ENCODE measurements at places on chromosomes 5 and 9.

DNA sequence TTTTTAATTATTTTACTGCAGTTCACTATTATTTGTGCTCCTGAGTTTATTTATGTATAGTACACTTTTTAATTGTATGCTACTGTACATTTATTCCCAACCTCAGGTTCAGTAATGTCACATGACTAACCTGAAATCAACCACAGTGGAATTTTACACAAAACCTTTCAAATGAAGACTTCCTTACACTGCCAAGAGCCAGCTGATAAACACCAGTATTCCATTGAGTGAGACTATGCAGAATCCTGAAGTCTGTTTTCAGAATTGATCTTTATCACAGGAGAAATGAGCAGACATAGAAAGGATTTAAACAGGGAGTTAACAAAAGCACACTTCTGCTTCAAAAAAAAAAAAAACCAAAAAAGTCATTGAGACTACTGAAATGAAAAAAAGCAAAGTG, 219.5 kb downstream of the PRR16 start:
- DNase-seq, result no peak

DNA sequence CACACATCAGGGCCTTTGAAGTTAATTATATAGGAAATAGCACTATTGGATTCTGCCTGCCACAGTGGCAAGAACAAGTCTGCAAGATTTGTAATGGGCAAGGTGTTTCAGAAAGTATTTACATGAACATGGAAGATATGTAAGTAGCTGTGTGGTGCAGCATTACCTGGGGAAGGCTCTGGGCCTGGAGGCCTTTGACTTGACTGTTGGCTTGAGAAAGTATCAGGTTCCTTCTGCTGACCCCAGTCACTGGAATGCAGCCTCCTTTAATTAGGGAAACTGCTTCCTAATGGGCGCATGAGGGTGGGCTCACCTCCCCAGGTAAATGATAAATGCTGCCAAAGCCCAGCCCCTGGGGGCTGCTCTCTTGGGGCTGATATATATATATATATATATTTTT, 102.7 kb downstream of the GALNT10 start:
- DNase-seq, result no peak

DNA sequence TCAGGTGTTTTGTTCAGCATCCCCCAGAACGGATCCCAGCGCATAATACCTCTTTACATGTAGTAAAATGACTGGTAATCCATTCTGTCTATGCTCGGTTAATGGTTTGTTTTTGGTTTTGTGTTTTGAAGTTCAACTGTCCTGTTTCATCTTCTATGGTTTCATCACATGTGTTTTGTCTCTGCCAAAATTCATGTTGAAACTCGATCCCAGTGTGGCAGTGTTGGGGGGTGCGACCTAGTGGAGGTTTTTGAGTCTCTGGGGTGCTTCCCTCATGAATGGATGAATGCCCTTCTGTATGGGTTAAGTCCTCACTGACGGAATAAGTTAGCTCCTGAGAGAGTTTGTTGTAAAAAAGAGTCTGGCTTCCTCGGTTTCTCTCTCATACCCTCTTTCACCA, 317.4 kb downstream of the KDM4C start:
- no peak for DNase-seq

GRCh38 chr5:149944666-149945065, at the start of gene PDE6A:
Gene PDE6A, minus strand, starts transcription at chr5:149944793. Its CDS starts 120 bp downstream, at chr5:149944673.
- DNase-seq, result no peak

DNA sequence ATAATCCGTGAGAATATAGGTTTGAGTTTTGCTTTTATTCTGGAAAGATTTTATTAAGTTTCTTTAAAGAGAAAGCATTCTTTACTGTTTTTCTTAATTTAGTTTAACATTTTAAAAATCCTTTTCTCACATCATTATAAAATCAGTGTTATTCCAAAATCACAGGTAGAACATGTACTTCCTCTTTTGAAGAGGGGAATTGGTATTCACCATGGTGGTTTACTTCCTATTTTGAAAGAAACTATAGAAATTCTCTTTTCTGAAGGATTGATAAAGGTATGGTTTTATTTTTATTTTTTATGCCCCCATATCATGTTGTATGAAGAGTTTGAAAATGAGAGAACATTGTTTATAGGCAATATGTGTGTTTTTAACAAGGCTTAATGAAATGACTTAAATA, 43.0 kb downstream of the MTREX start:
- no peak for DNase-seq

- DNase-seq, result no peak
Observed at GRCh38 chr5:103434057-103434456, 128.5 kb downstream of the NUDT12 start.

- DNase-seq, result no peak
Observed at GRCh38 chr5:119949426-119949999, 320.2 kb downstream of the FAM170A start.

- no peak for DNase-seq
Observed at GRCh38 chr5:123720955-123721354, 209.0 kb downstream of the CSNK1G3 start.

GRCh38 chr9:136964171-136964689, 12.2 kb downstream of the LCN12 start:
- DNase-seq, result no peak

DNA sequence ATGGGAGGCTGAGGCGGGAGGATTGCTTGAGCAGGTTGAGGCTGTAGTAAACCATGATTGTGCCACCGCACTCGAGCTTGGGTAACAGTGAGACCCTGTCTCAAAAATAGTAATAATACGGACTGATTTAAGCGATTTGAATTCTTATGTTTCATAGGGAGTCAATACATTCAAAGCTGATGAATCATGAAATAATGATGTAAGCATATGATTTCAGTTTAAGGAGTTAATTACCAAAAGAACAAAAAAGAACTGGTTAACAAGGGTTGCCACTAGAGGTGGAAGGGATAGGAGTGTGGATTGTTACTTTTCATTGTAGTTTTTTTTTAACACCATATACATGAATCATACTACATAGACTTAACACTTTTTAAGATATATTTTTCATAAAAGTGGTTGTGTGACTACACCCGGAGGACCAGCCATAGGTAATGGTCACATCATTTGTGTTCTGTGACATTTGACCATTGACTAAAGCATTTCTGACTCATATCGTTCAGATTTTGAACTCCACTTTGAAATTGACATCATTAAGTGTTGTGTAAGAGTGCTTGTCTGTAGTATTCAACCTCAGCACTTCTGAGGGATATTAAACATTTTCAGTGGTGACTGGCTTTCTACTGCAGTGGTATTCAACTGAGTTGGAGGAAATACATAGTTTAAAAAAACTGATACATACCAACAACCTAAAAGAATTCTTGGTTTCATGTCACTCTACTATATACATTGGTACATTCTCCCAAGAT, 7.0 kb downstream of the TRMT10B start:
- no peak for DNase-seq

- no peak for DNase-seq
Observed at GRCh38 chr5:127988146-127988760, 95.3 kb upstream of the SLC12A2 start.

DNA sequence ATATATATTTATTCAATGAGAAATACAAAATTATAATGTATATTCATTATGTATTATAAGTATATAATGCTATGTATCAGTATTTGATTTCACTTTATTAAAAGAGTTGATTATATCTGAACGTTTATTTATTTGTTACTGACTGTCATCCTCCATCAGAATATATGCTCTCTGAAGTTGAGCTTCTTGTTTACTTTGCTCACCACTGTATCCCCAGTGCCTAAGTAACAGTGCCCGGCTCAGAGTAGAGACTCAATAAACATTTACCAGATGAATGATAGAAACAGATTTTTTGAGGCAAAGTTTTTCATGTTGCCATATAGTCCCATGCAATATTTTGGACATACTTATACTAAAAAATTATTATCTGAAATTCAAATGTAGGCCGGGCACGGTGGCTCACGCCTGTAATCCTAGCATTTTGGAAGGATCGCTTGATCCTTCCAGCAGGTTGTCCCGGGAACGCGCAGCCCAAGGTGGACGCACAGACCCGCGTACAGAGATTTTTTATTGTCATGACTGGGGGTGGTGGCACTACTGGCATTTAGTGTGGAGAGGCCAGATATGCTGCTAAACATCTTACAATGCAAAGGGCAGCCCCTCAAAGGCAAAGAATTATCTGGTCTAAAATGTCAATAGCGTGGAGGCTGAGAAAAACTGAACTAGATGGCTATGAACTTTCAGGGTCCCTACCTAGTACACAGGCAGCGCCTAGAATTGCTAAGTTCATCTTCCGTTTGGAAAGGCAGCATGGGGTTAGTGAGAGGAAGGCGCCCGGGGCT, 761 bp upstream of the DNAJC25 start:
- DNase-seq, result peak; percentile 19

GRCh38 chr9:115694991-115695390, 458.6 kb upstream of the PAPPA start:
- DNase-seq, result no peak

GRCh38 chr5:105931881-105932421, 1738.8 kb downstream of the EFNA5 start:
- DNase-seq, result no peak

GRCh38 chr9:127092041-127092608, 30.3 kb downstream of the ANGPTL2 start:
- no peak for DNase-seq
